ENCODE measurements at places on chromosomes 4 and X. TPM values are rescaled to one million over a fixed set of nuclear protein-coding genes. Genes with fewer than 3 reads are reported as not detected.

Gene CCDC110
- total RNA-seq = 5.5 TPM

Gene FMR1NB
- total RNA-seq = not detected

Gene SATL1
- total RNA-seq = 2.5 TPM

Gene ABLIM2
- total RNA-seq = 30.0 TPM

Gene SFRP2
- 4.8 TPM for total RNA-seq

Gene FAM149A
- total RNA-seq = 36.4 TPM

Gene CASP6
- total RNA-seq = 10.6 TPM

Gene CPLX1
- 3.5 TPM for total RNA-seq

Gene ARX
- total RNA-seq = 10.4 TPM

Gene NAP1L5
- 86.7 TPM for total RNA-seq

Gene P2RY8
- total RNA-seq = under 0.01 TPM

Gene GAGE12F
- total RNA-seq = not detected

Gene COL4A6
- total RNA-seq = 3.2 TPM

Gene SSX2
- total RNA-seq = not detected

Gene PRR32
- not detected for total RNA-seq

Gene PHKA1
- 5.1 TPM for total RNA-seq

Gene NCAPG
- 12.2 TPM for total RNA-seq

Gene SPANXA1
- not detected for total RNA-seq

Gene TMEM154
- total RNA-seq = 0.69 TPM

Gene DCAF4L1
- 0.23 TPM for total RNA-seq

Gene SHROOM2
- 38.8 TPM for total RNA-seq

Gene MAMLD1
- total RNA-seq = 4.2 TPM

Gene SPIN4
- 13.4 TPM for total RNA-seq

Gene OTUD6A
- not detected for total RNA-seq

Gene HTRA3
- 2.8 TPM for total RNA-seq

Gene SETD7
- 20.3 TPM for total RNA-seq

Gene TEX13C
- total RNA-seq = not detected

Gene RNF150
- total RNA-seq = 31.6 TPM

Gene CFI
- total RNA-seq = 5.1 TPM

Gene KLHL15
- total RNA-seq = 30.2 TPM
